ENCODE measurements at places on chromosomes 12 and 14.

DNA sequence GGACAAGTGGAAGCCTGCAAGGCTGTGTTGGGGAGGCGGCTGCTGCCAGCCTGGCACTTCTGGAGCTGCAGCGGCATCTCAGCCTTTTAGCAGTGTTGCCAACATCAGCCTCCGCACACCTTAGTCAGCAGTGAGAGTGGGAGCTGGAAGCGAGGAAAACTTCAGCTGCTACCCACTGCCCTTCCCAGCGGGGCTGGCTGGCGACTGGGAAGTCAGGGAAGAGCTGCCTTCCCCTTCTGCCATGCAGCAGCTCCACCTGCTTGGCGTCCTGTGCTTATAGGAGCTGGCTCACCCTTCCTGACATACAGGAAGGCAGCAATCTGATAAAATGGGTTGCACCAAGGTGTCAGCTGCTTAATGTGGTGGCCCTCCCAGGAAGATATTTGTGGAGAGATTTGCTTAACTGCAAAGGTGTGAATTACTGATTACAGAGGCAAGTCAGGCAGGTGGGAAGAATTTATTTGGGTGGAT, 15.4 kb upstream of the PLEKHG3 start:
- no peak for DNase-seq

- DNase-seq: no peak
These were observed 29.3 kb downstream of the JAG2 start for GRCh38 chr14:105139212-105139825.

DNA sequence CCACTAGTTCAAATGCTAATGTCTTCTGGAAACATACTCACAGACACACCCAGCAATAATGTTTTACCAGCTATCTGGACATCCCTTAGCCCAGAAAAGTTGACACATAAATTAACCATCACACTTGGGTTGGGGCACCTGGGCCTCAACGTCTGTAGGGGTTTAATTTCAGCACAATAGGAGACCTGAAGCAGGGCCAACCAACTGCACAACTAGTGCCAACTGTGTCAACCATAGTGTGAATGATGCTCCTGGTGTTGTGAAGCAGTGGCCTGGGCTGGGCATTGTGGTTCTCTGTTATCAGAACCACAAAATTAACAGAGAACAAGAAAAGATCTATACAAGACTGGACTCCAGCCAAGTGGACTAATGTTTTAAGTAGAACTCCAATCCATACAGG, 106.7 kb upstream of the PPM1H start:
- no peak for DNase-seq

DNA sequence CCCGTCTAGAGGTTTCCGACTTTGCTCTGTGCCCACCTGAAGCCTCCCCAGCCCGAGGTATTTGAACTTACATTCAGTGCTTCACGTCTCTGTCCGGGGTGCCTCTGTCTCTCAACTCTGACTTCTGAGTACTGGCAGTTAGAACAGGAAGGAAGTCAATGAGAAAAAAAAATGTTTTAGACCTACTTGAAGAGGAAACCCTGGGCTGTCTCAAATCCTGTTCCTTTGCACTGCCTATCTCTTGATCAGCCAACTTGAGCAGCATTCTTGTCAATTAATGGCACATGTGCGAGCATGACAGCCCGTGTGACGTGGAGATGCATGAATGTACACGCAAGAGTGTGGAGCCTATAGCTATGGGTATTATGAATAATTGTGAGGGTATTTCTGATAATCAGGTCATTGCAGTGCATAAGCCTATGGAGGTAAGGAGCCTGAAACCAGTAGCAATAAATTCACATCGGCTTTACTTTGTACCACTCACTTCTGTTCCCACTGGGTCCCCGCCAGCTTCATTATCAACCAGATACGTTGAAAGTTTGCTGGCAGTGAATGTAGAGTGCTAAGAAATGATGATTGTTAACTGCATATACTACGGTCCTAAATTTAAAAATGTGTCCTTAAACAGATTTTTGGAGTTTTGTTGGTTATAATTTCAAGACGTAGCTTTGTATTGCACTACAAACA, at the start of gene ARHGDIB:
Gene ARHGDIB, minus strand, starts transcription at position 136 of the 687 bp plus-strand sequence. CDS start 10,889 bp downstream, outside the sequence.
- peak; percentile 32 for DNase-seq

DNA sequence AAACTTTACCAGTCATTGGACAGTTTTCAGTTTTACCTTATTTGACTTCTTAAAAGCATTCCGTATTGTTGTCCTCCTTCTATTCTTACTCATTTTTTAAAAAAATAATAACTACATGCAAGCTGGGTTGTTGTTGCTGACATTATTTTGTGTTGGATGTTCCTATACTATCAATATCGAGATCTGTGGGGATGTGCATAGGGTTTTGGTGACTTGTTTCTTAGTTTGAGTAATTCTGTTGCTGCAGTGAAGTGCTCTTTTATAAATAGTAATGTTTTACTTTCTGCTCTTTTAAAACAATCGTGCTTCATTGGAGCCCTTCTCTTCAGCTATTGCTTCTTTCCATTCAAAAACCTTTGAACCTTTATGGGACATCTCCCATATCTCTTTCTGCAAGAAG, 79.4 kb downstream of the METTL25 start:
- no peak for DNase-seq

GRCh38 chr12:45658020-45658419, 71.5 kb upstream of the ARID2 start:
- no peak for DNase-seq

DNA sequence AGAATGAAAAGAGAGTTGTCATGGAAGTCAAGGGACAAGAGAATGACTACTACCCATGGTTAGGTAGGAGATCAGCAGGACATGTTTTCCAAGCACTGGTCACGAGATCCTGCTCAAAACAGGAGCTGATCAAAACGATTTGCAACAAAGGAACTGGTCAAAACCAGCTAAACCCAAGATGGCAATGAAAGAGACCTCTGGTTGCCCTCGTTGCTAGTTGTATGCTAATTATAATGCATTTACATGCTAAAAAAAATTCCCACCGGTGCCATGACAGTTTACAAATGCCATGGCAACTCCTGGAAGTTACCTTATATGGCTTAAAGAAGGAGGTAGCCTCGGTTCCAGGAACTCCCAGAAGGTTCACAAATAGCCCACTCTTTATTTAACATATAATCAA, 95.0 kb upstream of the OTX2 start:
- DNase-seq: no peak

DNA sequence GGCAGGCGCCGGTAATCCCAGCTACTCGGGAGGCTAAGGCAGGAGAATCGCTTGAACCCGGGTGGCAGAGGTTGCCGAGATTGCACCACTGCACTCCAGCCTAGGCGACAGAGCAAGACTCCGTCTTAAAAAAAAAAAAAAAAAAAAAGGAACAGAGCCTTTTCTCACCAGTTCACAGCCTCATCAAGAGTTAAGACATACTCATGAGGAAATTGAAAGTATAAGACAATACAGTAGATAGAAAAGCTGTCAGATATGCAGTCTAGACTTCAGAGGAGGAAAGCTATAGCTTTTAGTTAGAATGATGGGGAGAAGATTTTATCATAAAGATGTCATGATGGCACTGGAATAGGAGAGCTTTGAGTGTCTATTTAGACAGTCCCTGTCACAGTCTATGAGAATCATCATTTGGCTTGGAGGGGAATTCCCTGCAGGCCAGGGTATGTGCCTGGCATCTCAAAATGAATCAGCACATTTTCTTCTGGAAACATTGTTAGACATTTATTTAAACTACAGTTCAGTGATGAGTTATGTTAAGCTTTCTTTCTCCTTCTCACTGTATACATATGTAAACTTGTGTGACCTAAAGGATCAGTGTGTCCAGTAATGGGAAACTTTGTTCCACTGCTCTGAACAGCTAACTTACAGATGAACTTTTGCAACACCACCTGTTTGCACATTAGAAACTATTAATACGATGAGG, 2.9 kb upstream of the RAB35 start:
- DNase-seq: no peak

DNA sequence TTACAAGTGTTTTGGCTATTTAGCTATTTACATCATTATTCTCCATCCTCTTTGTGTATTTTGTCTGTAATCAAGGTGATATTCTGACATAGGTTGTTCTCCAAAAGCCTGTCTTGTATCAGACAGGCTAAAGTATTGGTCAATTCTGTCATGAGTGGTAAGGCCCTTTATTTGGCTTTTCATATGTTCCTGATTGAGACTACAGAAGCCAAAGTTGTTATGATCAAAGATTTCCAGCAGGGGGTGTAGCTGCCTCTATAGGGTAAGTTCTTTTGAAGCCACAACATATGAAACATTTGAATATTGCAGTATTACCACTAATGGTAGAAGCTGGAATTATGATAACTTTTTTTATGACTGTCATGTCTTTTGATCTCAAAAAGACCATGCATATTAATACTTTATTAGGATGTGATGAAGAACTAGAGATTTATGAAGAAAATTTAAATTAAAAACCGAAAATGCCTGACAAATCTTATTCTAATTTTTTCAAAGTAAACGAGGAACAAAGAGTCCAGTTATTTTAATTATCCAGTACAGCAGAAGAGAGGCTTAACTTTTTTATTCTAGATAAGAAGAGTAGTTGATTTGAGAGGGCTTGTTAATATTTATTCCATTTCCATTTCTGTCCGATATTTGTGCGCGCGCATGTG, 3.4 kb upstream of the ARHGAP5 start:
- DNase-seq: peak; percentile 39

GRCh38 chr14:63773504-63773903, 45.6 kb upstream of the SGPP1 start:
- DNase-seq: no peak

DNA sequence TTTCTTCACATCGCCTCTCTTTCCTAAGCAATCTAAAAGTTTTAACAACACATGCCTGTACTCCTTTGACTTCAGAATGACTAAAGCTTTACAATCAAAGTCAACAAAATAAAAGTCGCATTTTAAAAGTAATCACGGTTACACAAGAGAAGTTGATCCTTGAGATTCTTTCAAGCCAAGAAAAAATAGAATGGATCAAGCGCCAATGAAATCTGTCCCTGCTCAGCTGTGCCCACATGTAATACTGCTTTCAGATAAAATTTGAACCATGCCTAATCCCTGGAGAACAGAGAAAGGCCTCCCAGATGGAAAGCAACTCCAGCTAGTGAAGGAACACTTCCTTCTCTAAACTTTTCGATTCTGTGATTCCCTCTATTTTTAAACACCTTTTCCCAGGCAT, 113.1 kb downstream of the FBXL14 start:
- no peak for DNase-seq

DNA sequence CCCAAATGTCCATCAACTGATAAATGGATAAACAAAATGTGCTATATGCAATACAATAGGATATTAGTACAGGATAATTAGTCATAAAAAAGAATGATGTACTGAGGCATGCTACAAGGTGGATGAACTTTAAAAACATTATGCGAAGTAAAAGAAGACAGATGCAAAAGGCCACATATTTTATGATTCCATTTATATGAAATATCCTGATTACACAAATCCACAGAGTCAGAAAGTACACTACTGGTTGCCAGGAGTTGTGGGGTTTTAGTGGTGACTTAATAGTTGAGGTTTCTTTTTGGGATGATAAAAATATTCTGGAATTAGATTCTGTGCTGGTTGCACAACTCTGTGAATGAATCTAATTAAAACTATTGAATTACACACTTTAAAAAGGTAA, 12.6 kb downstream of the TRIM9 start:
- no peak for DNase-seq

DNA sequence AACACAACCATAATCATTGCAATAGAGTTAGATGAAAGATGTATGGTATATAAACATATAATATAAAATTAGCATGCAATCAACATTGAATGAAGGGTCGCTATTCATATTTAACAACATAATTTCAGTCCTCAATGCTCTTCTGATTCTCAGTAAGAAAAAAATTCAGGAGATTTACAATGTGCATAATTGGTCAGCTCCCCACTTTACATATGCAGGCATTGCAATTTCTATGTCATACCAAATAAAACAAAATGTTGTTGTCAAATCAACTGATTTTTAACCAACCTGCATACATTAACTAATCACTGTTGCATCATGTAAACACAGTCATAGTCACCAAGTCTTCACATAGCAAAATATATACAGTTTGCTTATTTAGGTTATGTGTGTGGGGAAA, 5.2 kb upstream of the SLCO1A2 start:
- DNase-seq: no peak

DNA sequence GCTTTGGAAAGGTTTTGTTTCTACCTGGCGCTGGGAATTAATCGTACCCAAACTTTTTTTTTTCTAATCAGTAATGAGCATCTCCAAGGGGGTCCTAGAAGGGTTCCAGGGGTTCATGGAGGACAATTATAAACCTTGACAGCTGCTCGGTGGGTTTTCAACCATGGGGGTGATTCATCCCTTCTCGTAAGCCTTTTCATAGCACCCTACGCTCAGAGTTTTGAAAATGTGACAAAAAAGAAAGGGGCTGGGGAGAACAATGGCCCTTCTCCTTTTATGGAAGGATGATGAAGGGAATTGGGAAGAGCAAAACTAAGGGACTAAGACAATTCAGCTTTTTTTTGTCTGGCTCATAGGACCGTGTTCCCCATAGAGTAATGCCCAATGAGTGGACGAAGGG, 196.7 kb downstream of the ZFP36L1 start:
- no peak for DNase-seq
